ENCODE measurements at places on chromosomes 2 and 18.

DNA sequence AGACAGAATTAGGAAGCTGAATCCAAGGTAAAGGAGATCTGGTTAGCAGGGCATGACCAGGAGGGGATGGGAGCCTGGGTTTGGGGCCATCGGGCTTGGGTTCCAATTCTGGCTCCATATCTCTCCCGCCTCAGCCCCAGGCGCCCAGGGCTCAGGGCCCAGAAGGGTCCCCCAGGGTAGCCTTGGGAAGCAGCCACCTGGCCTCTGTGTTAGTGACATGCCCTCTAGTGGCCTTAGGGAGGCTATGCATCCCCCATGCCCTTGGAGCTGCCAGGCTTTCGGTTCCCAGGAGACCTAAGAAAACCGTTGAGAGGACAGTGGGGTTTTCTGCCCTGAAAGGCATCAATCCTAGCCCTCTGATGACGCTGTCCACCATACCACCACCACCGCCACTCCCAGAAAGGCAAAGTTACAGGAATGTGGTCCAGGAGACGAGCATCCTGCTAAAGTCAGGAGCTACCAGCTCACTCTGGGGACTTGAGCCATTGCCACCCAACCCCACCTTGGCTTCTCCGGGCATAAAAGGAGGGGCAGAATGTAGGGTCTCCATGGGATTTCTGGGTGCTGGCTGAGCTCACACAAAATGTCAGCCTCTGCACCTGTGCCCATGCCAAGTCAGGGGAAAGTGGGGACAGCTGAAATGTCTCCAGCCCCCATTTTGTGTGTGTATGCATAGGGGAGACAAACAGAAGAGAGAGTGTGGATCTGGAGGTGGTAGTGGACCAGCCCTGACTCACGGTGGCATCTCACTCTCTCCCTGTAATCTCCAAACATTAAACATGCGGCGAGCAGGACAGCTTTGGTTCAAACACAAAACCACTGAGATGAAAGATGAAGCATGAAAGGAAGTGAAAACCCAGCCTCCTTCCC lies 56.5 kb downstream of the EMX1 start:
- peak; percentile 63 for DNase-seq

GRCh38 chr2:15177103-15177502 lies 384.0 kb downstream of the NBAS start:
- DNase-seq = peak; percentile 68

DNA sequence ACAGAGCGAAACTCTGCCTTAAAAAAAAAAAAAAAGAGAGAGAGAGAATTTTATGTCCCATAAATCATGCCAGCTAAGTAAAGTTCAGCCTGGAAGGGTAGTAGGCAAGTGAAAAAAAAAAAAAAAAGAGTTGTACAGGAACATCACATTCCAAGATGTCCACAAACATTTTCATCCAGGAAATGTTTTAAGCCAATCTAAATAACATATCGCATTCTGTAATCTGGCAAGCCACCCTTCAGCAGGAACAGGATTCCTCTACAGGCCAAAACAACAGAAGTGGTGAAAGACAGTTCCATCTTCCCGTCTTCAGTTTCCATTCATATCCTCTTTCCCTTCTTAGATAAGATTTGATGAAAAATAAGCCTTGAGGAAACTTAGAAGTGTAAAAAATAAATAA lies 1108.1 kb upstream of the DDX18 start:
- DNase-seq = no peak

GRCh38 chr2:190701586-190701985 lies 52.7 kb downstream of the NAB1 start:
- DNase-seq = no peak

DNA sequence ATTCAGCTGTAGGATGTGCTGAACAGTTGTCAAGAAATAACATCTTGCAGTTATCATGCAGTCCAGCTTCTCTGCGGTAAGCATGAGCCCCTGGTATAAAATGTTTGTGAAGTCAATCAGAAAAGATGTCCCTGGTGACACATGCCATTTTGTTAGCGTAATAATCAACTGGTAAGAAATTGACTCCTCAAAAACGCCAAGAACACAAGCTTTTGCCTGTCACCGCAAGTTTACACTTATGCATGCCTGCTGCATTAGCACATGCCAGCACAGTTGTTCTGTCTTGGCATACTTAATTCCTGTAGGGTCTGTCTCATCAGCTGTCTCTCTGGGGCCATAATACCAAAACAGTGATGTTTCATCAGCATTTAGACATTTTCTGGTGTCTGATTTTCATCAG lies 524.8 kb upstream of the DSEL start:
- peak; percentile 95 for DNase-seq

DNA sequence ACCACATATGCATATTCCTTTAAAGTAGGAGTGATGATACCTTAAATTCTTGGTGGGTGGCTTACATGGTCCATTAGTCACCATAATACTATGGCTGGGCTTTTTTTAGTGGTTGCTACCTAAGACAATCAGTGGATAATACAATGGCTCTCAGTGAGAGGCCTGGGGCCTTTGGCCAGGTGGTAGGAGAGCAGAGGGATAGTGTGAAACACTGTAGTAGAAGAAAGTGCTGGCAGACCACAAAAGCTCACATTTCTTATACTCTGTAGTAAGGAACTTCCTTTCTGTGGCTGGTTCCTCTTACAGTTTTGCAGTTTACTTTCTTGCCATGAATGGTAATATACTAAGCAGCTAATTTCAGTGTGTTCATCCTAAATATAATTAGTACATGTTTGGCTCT lies 583.5 kb downstream of the XIRP2 start:
- DNase-seq = no peak

DNA sequence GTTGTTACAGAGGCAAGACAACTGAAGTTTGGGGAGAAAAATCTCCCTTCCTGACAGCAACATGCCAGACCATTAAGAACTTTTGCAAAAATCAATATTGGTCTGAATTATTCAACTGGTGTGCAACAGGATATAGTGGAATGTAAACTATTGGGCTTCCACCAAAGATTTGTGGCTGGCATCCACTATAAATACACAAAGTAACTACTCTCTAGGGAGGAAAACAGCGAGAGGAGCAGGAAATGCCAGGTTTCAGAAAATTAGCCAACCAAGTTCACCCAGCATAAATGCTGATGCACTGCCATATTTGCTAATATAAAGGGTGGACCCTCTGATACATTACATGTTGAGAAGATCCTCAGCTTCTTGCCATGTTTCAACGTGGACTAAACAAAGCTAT lies 267.6 kb upstream of the LYPD1 start:
- DNase-seq = no peak
